Activated CD4-positive, CD25-positive, alpha-beta regulatory T cell treated with anti-CD3 and anti-CD28 coated beads, Interleukin-2, amount 50 U/mL, for 24 hours (primary cell): ENCODE measurements at places on chromosomes 1 and 21.

- ATAC-seq: no peak
Measured at GRCh38 chr1:224185208-224185607, 2.2 kb downstream of the DEGS1 start.

DNA sequence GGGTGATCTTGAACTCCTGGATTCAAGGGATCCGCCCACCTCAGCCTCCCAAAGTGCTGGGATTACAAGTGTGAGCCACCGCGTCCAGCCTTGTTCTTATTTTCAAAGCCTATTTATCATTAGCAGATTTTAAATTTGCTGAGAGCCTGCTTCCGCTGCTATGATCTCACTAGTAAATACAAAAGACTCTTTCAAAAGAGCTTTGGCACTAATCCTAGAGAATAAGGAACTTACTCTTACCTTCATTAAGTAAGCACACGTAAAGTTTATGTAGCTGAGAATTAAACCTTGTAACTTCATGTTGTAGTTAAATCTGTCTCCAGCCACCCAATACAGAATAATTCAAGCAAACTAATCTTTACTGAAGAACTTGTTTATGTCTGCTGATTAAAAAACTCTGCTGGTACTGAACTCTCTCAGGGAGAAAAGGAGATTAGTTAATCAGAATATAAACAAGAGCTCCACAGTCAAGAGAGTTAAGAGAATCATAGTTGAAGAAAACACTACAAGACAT lies 72.3 kb downstream of the RUSC1 start:
- no peak for ATAC-seq

GRCh38 chr1:82185084-82185483 lies 384.4 kb downstream of the ADGRL2 start:
- no peak for ATAC-seq

- ATAC-seq: no peak
Measured at GRCh38 chr1:182246783-182247182, 144.8 kb downstream of the GLUL start.

GRCh38 chr1:172085317-172085716 lies 244.0 kb downstream of the DNM3 start:
- ATAC-seq: no peak

- ATAC-seq: no peak
Measured at GRCh38 chr1:89610457-89611011, 22.4 kb upstream of the LRRC8C start.

DNA sequence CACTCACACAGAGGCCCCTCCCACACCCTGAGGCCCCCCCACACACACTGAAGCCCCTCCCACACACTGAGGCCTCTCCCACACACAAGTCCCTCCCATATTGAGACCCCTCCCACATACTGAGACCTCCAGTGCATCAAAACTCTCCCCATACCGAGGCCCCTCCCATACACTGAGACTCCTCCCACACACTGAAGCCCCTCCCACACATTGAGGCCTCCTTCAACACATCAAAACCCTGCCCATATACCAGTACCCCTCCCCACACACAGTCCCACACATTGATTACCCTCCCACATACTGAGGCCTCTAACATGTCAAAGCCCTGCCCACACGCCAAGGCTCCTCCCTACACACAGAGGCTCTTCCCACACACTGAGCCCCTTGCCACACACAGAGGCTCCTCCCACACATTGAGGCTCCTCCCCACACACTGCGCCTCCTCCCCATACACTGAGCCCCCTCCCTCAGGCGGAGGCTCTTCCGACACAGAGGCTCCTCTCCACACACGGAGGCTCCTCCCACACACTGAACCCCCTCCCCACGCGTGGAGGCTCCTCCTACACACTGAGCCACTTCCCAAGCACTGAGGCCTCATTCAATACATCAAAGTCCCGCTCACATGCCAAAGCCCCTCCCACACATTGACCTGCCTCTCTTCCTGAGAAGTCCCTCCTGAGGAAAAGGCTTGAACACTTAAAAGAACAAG lies 392.3 kb downstream of the CAMTA1 start:
- ATAC-seq: no peak

- ATAC-seq: peak; percentile 32
Measured at GRCh38 chr1:19764848-19765247, 34.9 kb downstream of the TMCO4 start.

- no peak for ATAC-seq
Measured at GRCh38 chr21:14942801-14943490, 121.9 kb downstream of the NRIP1 start.

- ATAC-seq: no peak
Measured at GRCh38 chr1:222372221-222372620, 175.7 kb downstream of the HHIPL2 start.
